ENCODE measurements at places on chromosomes 16 and 17.

DNA sequence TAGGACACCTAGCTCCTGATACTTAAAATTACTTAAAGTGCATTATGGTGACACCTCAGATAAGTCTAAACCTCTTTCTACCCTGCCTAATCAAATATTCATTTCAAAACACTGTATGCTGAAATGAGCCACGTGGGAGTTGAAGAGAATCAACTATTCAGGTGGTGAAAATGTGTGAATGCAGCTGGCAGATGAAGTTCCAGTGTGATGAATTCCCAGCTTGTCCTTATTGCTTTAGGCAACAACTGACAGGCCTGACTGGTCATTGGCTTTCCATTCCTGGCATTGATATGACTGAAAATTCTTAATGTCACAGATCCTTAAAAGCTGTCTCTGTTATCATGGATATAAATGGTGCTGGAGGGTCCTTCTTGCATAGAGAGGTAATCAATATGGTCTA lies 301.9 kb upstream of the TBX2 start:
- no peak for DNase-seq

DNA sequence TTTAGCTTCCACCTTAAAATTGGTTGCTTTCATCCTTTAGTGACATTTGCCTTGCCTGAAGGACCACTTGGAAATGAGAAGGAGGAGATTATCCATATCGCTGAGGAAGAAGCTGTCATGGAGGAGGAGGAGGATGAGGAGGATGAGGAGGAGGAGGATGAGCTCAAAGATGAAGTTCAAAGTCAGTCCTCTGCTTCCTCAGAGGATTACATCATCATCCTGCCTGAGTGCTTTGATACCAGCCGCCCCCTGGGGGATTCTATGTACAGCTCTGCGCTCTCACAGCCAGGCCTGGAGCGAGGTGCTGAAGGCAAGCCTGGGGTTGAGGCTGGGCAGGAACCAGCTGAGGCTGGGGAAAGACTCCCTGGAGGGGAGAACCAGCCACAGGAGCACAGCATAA lies 11.5 kb upstream of the TMEM106A start:
- DNase-seq: no peak

GRCh38 chr17:10177131-10177912 lies 21.1 kb downstream of the GAS7 start:
- no peak for DNase-seq

DNA sequence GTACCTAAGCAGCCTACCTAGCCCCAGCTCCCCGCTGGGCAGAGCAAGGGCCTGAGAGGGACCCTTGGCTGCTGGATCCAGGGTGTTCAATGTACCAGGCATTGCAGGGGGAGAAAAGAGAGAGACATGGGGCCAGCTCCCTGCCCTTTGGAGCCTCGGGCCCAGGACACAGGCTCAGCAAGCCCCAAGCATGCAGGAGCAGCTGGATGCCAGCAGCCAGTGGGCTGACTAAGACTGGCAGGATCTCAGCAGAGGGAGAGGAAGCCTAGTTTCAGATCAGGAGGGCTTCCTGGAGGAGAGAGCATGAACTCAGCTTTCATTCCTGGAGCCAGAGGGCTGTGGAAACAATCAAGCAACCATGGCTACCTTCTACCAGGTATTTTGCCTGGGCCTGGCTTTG lies 82.0 kb upstream of the NKD1 start:
- no peak for DNase-seq

- DNase-seq: no peak
These were observed 666 bp downstream of the HGS start for GRCh38 chr17:81684442-81684911.

DNA sequence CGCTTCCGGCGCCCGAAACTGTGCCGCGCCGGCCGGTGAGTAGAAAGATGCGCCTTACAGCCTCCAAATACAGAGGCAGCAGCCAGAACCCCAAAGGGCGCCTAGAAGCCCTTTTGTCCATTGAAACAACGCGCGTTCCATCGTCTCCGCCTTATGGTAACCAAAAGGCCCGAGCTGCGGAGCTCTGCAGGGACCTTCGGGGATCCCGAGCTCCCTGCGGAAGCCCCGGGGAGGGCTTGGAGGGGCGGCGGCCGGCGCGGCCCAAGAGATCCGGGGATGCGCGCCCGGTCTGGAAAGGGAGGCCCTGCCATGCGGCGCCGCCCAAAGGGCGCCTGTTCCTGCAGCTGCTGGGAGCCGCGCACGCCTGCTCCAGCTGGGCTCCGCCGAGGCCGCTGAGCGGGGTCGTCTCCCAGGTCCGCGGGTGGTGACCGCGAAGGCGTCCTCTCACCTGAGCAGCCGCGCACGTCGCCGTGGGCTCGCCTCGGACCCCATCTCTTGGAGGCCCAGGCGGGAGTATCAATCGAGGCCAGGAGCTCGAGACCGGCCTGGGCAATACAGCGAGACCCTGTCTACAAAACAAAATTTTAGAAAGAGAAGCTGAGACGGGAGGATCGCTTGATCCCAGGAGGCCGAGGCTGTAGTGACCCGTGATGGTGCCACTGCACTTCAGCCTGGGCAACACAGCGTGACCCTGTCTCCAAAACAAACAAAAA lies 742 bp upstream of the FBXO31 start:
- DNase-seq: no peak

- DNase-seq: no peak
These were observed 868.1 kb downstream of the KCNJ2 start for GRCh38 chr17:71037386-71037785.

DNA sequence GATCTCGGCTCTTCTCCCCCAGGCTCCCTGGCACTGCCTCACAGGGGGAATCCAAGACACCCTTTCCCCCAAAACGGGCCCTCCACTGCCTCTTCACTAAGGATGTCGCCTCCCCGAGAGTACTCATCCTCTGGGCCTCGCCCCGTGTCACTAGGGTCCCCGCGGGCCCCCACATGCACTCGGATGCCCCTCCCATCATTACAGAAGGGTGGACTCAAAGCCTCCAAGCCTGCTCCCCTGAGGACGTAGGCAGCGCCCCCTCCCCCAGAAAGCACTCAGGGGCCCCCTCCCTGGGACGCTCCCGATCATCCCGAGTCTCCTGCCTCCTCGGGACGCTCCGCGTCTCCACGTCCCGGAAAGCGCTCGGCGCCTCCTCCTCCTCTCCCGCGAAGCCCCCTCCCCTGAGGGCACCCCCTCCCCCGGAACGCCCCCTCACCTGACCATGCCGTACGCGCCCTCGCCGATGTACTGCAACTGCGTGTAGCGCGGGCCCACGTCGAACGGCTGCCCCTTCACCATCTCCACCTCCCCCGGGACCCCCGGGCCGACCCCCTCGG lies 338 bp downstream of the MAPK3 start:
- peak; percentile 18 for DNase-seq

- DNase-seq: no peak
These were observed 130.1 kb upstream of the HLF start for GRCh38 chr17:55134486-55135157.

- no peak for DNase-seq
These were observed 10.3 kb upstream of the ABCC12 start for GRCh38 chr16:48165961-48166578.

- no peak for DNase-seq
These were observed 1.9 kb downstream of the NTN3 start for GRCh38 chr16:2472885-2473445.

DNA sequence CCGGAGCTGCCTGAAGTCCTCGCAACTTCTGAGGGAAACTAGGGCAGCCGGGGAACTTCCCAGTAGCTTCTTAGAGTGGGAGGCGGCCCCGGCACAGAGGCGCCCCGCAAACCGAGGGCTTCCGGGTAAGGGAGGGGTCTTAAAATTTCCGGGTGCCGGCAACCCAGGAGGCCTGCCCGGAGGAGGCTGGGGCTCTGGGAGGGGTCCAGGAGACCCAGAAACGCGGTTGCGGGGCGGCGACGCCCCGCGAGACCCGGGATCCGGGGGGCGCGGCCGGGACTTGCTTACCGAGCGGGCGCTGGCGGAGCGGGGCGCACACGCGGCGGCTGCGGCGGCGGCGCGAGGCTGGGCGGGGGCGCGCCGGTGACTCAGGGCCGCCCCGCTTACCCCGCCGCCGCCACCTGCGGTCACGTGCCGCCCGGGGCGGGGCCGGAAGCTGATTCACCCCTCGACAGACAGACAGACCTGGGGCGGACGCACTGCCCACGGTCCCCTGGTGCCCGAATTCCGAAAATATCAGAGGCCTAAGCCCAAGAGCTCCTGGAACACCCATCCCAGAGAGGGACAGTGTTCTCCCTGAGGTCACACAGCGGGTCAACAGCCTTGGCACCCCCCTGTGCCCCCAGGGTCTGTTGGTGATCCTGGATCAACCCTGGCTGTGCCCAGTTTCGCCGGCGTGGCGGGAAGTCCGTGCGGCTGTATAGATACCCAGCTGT lies at the start of gene FAM83G:
Gene FAM83G, minus strand, starts transcription at position 344 of the 716 bp plus-strand sequence. CDS start 723 bp downstream, outside the sequence.
- peak; percentile 93 for DNase-seq

DNA sequence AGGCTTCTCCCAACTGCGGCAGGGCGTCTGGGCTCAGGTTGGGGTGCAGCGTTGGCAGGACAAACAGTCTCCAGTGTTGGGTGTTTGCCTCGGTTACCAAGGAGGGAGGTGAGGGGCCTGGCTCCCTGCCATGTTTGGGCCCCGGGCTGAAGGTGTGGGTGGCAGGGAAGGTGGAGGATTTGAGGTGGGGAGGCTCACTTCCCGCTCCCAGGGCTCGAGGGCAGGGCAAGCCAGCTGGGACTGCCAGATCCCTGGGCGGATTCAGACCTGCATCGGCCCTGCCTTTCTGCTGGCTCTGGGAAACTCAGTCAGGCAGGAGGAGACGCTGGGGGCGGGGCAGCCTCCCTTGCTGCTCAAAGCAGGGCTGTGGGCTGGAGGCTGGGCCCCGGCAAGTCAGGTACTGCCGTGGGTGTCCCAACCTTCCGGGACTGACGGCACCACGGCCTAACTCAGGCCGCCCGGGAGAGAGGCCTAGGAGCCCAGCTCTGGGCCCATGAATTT lies 31.3 kb upstream of the KRT17 start:
- DNase-seq: no peak

DNA sequence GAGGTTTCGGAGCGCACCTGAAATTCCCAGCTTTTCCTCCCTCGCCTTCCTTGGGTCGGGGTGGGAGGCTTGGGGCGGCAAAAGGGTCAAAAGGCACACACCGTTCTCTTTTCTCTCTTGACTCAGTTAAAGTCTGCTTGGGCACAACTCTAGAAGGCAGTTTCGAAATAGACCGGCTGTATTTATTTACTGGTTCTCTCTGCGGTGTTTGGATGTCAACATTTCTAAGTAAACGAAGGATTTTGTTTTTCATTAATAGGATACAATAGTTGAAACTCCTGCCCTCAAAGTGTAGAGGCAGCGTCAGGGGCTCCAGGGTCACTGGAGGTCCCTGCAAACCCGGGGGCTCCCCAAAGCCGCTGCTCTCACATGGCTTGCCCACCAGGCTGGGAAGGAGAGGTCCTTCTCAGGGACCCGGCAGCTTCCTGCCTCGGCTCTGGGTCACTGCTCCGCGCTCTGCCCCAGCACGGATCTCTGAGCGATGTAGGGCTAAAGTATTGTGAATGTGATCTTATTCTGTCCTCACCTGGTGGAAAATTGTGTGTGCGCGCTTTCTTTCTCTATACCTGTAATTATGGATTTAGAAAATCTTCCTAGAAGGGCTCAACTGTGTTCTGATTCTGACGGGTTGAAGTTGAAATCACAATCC lies 952 bp downstream of the BMERB1 start:
- no peak for DNase-seq

GRCh38 chr16:87824016-87824990 lies 45.0 kb downstream of the SLC7A5 start:
- DNase-seq: no peak

DNA sequence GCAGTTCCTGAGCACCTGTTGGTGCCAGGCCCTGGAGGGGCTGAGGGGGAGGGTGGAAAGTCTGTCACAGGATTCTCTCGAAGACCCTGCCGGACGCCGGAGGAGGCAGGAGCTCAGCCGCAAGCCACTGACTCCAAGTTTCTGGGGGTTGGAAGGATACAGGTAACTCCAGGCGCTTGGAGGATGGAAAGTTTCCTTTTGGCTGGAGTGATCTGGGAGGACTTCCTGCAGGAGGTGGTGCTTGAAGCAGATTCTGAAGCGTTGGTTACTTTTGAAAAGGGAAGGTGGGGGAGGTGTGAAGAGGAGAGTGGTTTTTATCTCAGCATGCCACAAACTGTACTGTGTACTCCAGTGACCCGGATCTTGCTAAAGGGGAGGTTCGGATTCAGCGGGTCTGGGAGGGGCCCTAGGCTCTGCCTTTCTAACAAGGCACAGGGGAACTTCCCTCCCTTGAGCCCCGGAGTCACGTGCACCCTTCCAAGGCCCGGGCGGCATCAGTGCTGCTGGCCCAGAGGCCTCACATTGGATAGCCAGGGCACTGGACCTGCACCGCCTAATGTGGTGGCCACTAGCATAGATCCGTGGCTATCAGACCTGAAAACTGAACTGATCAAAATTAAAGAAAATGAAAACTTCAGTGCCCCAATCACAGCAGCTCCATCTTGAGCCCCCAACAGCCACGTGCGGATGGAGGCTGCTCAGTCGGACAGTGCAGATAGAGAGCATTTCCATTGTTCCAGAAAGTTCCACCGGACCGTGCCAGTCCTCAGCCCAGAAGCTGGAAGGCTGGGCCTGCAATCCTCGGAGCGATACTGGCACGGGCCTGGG lies 42.2 kb upstream of the GSE1 start:
- no peak for DNase-seq

GRCh38 chr16:85593494-85594221 lies 19.5 kb upstream of the GSE1 start:
- no peak for DNase-seq

DNA sequence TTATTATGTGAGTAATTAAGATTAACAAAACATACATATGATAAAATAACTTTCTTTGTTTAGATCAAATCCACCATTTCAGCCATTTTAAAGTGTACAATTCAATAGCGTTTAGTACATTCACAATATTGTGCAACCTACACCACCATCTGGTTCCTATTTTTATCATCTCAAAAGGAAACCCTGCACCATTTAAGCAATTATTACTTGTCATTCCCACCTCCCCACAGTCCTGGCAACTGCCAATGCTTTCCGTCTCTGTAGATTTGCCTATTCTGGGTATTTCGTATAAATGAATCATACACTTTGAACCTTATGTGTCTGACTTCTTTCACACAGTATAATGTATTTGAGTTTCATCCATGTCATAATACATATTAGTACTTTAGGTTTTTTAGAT lies 162.5 kb upstream of the CNTNAP4 start:
- no peak for DNase-seq

DNA sequence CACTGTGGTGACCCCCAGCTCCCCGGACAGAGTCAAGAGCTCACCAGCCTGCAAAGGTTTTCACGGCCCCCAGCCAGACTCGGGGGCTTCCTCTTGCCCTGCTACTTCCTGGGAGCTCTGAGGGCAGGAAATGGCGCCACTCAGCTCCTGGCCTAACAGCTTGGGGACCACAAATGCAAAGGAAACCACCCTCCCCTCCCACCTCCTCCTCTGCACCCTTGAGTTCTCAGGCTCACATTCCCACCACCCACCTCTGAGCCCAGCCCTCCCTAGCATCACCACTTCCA lies 375 bp upstream of the SPN start:
- no peak for DNase-seq

GRCh38 chr16:72073560-72074230 lies 10.7 kb downstream of the HPR start:
- no peak for DNase-seq
